ENCODE measurements at places on chromosomes 7 and 10.

DNA sequence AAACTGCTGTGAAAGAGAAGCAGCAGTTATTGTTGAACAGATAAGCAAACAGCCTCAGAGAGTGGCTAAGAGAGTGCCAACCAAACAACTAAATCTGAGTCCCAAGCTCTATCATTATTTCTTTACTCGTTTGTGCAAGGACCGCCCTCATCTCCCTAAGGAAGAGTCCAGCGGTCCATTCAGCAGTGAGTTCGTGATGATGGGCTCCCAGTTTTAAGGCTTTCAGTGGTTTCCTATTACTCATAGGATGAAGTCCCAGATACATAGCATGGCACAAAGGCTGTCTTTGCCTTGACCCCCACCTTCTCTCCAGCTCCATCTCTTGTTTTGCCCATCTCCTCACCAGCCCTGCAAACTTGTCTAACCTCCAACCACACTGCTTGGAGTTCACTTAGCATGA, 24.3 kb upstream of the PDE1C start:
- DNase-seq: no peak

- no peak for DNase-seq
Observed at GRCh38 chr10:93113042-93113441, 39.3 kb downstream of the CYP26A1 start.

DNA sequence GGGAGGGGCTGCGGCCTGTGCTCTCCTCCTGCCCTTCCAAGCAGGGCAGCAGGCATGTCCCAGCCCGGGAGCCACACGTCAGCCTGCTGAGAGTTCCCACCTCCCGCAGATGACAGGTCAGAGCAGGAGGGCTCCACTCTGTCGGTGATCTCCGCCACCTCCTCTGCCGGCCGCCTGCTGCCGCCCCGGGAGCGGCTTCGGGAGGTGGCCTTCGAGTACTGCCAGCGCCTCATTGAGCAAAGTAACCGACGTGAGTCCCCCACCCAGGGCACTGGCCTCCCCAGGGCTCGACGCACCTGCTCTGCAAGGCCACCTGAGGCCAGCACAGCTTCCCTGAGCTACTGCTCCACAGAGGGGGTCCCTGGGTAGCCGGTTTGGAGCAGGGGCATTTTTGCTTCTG, 9.4 kb downstream of the AP5Z1 start:
- no peak for DNase-seq

DNA sequence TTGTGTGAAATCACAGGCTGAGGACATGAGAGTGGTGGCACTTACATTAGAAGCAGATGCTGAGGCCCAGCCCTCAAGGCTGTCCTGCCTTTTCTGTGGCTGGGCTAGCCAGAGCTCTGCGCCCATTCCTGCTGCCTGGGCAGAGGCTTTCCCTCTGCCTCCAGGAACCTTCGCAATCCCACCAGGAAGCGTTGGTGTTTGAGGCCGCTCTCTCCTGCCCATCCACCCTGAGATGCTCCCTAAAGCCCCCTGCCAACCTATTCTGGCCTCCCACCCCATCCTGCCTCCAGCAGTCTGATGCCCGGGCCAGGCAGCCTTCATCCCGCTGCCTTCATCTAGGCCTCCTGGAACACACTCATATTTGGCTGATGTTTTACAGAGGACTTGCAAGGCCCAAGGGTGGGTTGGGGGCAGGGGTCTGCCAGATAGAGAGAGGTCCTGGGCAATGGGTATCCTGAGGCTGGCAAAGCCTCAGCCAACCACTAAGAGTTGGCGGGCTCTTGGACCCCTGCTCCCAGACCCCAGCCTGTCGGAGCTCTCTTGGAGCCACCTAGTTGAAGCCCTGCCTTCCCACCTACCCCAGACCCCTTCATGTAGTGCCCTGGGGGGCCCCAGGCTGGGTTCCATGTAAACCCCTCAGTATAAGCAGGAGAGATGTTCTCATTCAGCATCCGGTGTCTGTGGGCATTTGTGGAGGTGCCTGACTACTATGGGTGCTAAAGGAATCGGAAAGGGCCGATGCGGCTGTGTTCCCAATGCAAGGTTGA, 32.7 kb downstream of the LDB3 start:
- no peak for DNase-seq

DNA sequence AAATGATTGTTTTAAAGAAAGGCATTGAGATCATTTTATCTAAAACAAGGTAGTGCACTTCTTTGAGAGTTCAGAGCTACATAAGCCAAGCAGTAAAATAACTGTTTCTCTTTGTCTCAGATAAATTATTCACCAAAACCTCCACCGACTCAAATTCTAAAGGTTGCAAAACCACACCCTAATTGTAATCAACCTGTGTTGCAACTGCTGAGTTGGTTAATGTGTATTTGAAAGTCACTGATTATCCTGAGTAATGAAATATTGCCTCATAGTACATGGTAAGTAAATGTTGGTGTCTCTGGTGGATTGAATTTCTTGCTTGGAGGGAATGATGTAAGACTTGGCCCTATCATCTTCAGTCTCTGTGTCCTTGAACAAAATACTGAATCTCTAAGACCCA, 35.9 kb upstream of the CYP2C9 start:
- DNase-seq: no peak

- no peak for DNase-seq
Observed at GRCh38 chr10:79927111-79927828, 21.6 kb downstream of the SFTPD start.

- DNase-seq: no peak
Observed at GRCh38 chr7:114081606-114082425, 163.0 kb upstream of the PPP1R3A start.

GRCh38 chr10:3554121-3554522, 230.9 kb downstream of the KLF6 start:
- no peak for DNase-seq

GRCh38 chr10:88763441-88763840, 3.6 kb downstream of the LIPN start:
- DNase-seq: no peak

DNA sequence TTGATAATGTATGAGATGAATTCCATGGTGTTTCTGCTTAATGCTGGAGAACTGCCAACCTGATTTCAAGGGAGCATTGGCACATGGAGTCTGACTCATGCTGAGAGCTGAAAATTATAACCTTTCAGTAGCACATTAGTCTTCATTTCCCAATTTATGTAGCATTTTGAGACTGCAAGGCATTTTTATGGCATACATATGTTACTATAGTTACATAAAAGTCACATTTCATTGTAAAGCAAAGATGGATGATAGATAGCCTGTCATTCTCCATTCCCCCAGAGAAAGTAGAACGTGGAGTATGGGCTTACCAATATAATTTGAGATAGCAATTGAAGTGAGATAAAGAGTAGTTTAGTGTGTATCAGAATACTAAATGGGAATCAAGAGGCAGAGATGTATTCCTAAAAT, 103.1 kb downstream of the SLC16A9 start:
- DNase-seq: no peak

- DNase-seq: no peak
Observed at GRCh38 chr7:136877990-136878389, 9.5 kb downstream of the CHRM2 start.

All from gastrocnemius medialis (tissue), 4 donors.